GM03348 (cell line): ENCODE measurements at places on chromosomes 2 and 18.

- peak; percentile 73 for DNase-seq
Observed at GRCh38 chr2:215728504-215729065, 284.8 kb downstream of the MREG start.

- no peak for DNase-seq
Observed at GRCh38 chr2:43469094-43469493, 126.7 kb downstream of the THADA start.

GRCh38 chr2:143690235-143690634 lies 561.0 kb downstream of the ARHGAP15 start:
- DNase-seq: no peak

DNA sequence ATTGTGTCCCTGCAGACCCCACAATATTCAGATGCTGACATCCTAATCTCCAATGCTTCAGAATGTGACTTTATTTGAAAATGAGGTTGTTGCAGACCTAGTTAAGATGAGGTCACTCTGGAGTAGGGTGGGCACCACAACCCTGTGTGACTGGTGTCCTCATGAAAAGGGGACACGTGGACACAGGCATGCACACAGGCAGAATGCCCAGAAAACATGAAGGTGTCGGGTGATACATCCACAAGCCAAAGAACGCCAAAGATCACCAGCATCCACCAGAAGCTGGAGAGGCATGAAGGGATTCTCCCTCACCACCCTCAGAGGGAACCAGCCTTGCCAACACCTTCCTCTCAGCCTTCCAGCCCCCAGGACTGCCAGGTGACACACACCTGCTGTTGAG lies 69.3 kb downstream of the AFF3 start:
- DNase-seq: no peak

GRCh38 chr2:201978986-201979385 lies 54.7 kb upstream of the FZD7 start:
- DNase-seq: no peak

GRCh38 chr2:64784168-64785061 lies 130.7 kb upstream of the SERTAD2 start:
- no peak for DNase-seq

DNA sequence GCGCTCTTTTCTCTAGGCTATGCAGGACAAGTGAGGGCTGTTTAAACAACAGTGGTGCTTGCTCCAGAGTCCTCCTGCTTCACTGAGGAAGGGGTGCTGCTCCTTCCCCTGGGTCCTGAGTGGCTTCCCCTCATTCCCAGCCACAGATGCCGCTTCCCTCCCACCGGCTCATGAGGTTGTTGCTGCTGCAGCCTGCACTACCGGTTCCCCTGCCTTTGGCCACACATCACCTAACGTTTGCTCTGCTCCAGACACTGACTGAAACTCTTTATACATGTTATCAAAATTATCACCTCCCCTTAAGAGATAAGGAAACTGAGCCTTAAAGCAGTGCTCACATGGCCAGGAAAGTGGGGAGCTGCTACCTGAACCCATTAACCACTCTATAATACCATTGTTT lies 130.8 kb upstream of the LGALSL start:
- DNase-seq: no peak

DNA sequence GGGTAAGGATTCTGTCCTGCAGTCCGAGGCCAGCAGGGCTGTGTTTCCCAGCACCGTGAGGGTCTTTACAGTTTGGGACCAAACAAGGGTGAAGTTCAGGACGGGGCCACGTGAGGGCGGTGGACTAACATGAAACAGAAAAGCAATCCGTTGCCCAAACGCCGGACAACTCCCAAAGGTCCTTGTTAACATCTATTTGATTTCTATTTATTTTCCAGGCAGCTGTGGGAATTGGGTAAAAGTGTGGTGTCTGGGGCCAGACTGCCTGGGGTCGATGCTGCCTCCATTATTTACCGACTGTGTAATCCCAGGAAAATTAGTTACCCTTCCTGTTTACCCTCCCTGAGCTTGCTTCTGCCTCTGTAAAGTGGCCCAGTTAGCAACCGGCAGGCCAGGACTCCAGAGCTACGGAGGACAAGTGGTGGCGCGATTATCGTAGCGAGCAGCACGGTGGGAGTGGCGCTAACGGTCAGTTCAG lies 66.3 kb upstream of the TCF7L1 start:
- DNase-seq: peak; percentile 75

DNA sequence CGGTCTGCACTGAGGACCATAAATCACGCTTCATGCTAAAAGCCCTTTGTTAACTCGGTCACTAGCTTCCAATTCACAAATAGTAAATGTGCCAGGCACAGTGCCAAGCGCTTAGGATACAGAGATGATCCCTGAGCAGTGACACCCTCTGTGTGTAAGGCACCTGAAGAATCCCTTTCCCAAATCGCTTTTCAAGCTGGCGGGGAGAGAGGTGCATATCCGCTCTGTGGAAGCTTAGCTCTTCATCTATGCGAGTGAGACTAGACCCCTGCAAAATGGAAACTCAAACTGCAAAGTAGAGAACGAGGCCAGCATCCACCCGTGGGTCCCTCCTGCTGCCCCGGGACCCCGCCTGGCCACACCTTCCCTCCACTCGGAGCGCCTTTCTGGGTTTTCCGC lies 2.4 kb downstream of the PIEZO2 start:
- DNase-seq: no peak

DNA sequence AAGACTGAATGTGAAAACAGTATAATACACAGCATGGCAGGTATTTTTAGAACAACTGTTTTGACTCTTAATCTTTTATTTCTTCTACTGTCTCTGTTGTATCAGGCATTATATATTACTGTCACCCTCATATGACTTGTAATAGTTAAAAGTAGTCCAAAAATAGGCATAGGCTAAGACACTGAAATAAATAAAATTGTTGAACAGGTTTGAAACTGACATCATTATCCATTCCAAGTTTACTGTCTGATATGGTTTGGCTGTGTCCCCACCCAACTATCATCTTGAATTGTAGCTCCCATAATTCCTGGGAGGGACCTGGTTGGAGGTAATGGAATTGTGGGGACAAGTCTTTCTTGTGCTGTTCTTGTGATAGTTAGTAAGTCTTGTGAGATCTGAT lies 91.4 kb upstream of the CDH19 start:
- no peak for DNase-seq

DNA sequence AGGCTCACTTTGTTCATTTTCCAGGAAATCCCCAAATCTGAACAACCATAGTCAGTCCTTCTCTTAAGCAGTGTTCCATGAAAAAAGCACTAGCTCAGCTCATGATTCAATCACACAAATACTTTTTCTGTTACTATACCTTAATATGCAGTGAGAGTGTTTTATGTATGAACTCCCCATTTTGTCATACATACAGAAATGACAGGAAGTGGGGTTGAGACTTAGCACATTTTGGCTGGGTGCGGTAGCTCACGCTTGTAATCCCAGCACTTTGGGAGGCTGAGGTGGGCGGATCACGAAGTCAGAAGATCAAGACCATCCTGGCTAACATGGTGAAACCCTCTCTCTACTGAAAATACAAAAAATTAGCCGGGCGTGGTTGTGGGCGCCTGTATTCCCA lies 55.2 kb upstream of the DTNB start:
- no peak for DNase-seq

- no peak for DNase-seq
Observed at GRCh38 chr2:133608291-133608690, 40.0 kb upstream of the NCKAP5 start.

- no peak for DNase-seq
Observed at GRCh38 chr2:106614511-106615291, 127.5 kb downstream of the CD8B2 start.

- no peak for DNase-seq
Observed at GRCh38 chr18:45467293-45467692, 148.0 kb upstream of the SLC14A2 start.

- no peak for DNase-seq
Observed at GRCh38 chr2:146392631-146393030, 1452.2 kb upstream of the ACVR2A start.

DNA sequence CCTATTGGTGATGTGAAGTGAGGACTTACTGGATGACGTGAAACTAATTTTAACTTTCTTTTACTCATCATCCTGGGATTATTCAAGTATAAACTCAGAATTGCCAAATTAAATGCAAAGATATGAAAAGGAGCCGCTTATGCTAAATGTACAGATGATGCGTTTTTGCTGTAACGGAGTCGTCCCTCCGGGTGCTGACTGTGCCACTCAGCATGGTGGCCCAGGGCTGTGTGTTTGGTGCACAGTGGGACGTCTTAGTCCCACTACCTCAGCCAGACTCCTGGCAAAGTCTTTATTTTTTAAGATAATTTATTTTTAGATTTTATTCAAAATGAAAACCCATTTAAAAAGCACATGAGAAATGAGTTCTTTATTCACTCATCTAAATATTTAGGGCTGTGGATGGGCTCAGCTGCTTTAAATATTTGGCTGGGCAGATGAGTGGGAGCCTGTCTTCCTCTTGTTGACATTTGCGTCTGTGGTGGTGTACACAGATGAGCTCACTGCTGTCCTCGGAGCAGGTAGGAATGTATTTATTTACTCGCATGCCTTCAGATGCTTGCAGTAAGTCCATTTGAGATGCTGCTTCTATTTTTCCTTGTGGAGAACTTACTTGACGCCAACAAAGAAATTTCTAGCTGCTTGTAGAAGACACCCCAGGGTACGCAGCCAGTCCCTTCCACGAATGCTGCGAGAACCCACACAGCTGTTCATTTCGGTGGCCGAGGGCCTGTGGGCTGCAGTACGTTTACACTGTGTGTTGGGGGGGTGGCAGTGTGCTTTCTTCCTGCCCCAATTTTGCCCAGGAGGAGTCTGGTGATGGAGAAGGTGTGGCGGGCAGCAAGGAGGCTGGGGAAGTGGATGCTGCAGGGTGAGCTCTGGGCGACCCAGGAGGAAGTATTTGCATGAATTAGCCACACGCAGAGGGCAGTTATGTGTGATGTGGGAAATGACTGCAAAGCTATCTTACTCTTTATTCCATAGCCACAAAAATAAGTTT lies 105.0 kb downstream of the AGAP1 start:
- no peak for DNase-seq

GRCh38 chr2:23134726-23135125 lies 250.3 kb upstream of the KLHL29 start:
- DNase-seq: no peak

GRCh38 chr2:147173798-147174197 lies 671.0 kb upstream of the ACVR2A start:
- DNase-seq: no peak

DNA sequence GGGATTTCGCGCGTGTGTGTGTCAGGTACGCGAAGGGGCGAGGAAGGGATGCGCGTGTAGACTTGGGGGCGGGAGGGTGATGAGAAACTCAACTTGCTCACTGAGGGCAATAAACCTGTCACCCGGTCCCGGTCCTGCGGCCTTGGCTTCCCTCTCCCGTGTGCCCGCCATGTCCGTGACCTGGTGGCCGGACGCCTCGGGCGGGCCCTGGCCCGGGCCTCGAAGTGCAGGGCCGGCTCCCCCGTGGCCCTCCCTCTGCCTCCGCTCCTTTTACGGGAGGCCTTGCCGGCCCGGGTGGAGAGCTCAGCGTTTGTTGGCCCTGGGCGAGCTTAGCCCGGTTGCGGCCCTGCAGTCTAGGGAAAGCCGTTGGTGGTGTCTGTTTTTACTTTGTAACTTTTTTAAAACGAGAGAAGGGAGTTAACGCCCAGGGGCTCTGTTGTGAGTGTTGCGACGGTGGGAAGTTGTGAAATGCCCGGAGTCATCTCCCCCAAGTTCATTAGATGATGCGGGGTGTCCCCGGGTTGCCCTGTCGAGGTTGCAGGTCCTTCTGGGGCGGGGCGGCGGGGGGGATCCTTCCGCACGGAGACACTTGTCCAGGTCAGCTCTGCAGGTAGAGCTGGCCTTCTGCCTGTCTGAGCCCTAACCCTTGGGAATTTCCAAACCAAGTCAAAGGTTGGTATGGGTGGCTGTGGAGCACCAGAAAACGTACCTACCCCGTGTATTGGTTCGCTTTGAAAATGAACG lies 883 bp downstream of the SMCHD1 start:
- peak; percentile 72 for DNase-seq

- no peak for DNase-seq
Observed at GRCh38 chr18:57438743-57439608, 3.8 kb downstream of the ONECUT2 start.

DNA sequence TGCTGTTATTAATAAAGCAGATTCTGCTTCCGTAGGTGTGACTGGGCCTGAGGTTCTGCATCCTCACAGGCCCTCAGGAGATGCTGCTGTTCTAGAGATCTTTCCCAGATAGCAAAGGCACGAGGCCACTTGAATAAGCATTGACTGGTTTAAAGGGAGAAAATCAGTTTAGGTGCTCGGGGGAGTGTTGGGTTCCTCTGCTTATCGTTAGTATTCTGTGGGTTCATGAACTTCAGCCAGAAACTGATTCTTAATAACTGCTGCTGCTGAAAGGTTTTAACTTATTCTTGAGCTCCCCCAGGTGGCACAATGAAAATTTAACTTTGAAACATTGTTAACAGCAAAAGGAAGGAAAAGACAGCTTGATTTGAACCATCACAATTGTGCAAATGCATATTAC lies 56.9 kb downstream of the ITGA6 start:
- DNase-seq: peak; percentile 22
